Fibroblast of villous mesenchyme (primary cell): ENCODE measurements at places on chromosomes 2 and 18. TPM values are rescaled to one million over a fixed set of nuclear protein-coding genes. Genes with fewer than 3 reads are reported as not detected.

The WIPF1 gene
- total RNA-seq, result 13.0 and 15.1 TPM in 2 replicates

The KANSL3 gene
- 35.4 and 37.4 TPM in 2 replicates for total RNA-seq

The SERTAD2 gene
- total RNA-seq, result 6.8 and 7.8 TPM in 2 replicates

The FBXO36 gene
- total RNA-seq, result 3.5 and 3.9 TPM in 2 replicates

The GAL3ST2 gene
- under 0.01 and 0.43 TPM in 2 replicates for total RNA-seq

The IL36G gene
- not detected in 2 replicates for total RNA-seq

The PRSS56 gene
- not detected in 2 replicates for total RNA-seq

The DSG4 gene
- not detected in 2 replicates for total RNA-seq

The ZNF514 gene
- 10.8 and 12.6 TPM in 2 replicates for total RNA-seq

The DGUOK gene
- 73.8 and 81.2 TPM in 2 replicates for total RNA-seq

The MC5R gene
- total RNA-seq, result not detected in 2 replicates

The GAREM2 gene
- 0.97 and 2.2 TPM in 2 replicates for total RNA-seq

The DNAJC5G gene
- not detected in 2 replicates for total RNA-seq

The GKN2 gene
- total RNA-seq, result not detected in 2 replicates

DNA sequence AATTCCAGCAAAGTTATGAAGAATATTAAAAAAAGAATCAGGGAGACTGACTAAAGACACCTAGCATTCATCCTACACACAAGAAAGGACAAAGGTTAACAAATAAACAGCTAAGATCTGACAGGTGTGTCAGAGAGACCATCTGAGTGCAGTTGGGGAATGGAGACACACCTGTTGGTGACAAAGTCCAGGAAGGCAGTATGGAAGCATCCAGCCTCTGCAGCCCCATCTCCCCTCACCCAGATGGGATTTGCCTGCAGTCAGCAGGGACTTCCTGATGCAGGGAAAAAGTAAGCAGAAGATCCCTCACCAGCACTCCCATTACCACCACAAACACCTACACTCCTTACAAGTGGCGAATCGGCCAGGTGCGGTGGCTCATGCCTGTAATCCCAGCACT lies 37.9 kb downstream of the USP34 start:
- no peak for DNase-seq

GRCh38 chr18:12318334-12318697 lies 10.3 kb downstream of the TUBB6 start:
- no peak for DNase-seq

- no peak for DNase-seq
Measured at GRCh38 chr2:240215676-240216051, 75.2 kb upstream of the OTOS start.

GRCh38 chr2:81084101-81084500 lies 779.5 kb upstream of the LRRTM1 start:
- no peak for DNase-seq

GRCh38 chr2:84194949-84195644 lies 264.0 kb downstream of the SUCLG1 start:
- no peak for DNase-seq

GRCh38 chr2:110993557-110994231 lies 127.0 kb upstream of the BCL2L11 start:
- DNase-seq, result no peak

DNA sequence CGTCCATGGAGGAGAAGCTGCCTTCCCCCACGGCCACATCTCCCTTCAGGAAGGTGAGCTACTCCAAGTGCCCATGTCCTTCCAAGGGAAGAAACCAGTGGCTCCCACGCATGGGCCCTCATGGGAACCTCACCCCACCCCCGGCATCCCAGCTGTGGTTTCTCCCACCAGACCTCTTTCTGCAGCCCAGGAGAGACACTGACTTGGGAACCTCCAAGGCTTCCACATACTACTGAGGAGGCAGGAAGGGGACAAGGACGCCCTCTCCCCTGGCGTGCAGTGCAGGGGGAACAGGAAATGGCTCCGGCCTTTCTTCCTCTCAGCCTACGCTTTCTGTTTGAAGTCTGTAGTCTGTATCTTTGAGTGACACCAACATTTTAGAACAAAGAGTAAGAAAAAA lies 104.5 kb upstream of the EPC2 start:
- no peak for DNase-seq

DNA sequence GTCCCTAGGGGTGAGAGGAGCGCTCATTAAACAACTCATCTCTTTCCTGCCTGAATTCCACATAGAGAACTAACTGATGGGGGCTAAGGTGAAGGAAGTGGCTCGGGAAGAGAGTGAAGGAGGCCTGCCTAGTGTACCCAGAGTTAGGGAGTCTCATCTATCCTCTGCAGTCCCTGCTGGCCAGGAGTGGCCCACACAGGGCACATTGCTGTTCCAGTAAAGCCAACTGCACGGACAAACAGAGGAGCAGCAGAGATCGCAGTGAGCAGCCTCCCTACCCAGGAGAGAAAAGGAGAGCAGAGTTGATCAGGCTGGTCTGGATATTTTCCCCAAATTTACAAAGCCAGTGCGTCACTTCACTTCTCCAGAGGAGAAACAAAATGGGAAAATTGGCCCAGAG lies 16.9 kb upstream of the FN1 start:
- DNase-seq, result no peak

GRCh38 chr2:57885742-57886141 lies 160.9 kb upstream of the VRK2 start:
- DNase-seq, result no peak

DNA sequence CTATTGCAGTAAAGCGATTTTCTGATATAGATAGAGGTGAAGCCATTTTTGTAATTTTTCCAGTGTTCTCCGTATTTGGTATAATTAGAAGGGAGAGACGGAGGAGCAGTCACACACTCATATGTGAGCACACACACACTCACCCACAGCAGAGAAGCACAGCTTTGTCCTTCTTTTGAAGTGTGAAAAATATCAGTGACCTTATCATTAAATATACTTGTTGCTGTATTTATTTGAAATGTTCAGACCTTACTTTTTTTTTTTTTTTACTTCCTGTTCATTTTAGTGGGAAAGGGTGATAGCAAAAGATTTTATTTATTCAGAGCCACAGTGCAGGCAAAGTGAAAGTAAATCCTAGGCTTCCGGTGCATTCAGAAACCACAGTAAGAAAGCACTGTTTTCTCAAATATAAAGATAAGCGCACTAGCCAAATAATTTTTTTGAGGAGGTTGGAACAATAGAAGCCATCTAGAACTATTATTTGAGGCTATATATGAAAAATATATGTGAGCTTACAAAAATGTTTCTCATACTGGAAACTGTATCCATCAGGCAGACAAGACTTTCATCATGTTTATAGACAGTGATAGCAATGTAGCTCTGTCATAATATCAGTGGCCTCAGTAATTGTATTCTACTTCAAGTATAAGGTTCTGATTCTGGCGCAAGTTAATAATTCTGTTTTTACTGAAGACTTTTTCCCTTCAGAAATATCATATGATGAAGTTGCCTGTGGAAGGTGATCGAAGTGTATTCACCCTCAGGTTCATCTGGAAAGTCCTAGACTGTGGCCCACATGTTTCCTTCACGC lies 37.2 kb downstream of the TSHZ1 start:
- DNase-seq, result peak; percentile 82

- no peak for DNase-seq
Measured at GRCh38 chr2:235808366-235808765, 314.5 kb downstream of the AGAP1 start.

GRCh38 chr2:127255146-127255545 lies 35.0 kb upstream of the CYP27C1 start:
- no peak for DNase-seq

DNA sequence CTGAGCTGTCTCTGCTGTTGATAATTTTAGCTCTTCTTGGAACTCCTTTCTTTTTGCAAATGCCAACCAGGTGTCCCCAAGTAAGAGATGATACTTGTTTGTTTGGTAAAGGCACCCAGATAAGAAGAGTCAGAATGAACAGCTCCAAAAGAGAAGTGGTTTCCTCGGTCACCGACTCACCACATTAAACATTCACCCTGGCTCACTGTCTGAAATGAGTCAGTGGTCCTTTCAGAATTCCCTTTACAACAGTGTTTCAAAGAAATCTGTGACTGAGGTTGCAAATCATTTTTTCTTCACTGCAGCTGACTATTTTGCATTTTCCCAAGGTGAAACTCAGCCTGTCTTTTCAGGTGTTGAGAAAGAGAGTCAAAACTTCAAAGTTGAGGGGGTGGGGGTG lies 16.2 kb upstream of the CXCR4 start:
- no peak for DNase-seq

DNA sequence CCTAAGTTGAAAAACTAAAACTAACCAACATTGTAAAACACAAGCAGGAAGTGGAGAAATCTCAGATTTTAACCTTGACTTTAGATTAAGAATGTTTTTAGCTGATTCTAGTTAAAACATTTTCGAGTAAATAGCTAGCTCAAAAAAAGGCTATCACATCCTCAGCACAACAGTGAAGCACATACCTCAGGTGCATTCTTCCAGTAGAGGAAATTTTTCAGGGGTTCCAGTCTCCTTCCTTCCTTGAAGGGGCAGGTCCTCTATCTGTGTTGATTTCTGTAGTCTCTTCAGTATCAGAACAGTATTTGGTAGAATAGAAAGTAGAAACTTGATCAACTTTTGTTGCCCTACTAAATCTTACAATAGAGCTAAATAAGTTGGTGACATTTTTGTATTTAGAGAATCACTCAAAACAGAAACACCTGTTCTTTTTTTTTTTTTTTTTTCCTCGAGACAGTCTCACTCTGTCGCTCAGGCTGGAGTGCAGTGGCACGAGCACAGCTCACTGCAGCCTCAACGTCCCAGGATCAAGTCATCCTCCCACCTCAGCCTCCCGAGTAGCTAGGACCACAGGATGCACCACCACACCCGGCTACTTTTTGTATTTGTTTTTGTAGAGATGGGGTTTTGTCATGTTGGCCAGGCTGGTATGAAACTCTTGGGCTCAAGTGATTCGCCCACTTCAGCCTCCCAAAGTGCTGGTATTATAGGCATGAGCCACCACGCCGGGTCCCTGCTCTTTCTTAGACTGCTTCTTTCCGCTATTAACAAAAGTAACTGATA lies 6.9 kb upstream of the GPR155 start:
- DNase-seq, result no peak

DNA sequence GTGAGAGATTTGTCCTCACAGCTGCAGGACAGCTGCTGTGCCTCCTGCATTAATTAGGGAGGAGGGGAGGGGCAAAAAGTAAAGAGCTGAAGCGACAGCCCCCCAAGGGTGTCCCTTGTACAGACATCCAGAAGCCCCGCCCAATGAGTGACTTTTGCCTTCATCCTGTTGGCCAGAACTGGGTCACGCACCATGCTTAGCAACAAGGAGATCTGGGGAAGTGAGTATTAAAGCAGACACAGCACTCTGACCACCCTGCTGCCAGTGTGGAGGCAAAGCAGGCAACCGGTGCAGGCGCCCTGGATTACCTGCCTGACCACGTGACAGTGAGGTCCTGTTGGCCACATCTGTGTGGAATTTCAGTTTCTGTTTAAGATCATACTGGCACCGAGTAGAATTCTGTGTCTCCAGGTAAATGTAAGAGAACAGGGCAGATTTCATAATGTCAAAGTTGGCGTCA lies 21.5 kb upstream of the BIN1 start:
- DNase-seq, result no peak

DNA sequence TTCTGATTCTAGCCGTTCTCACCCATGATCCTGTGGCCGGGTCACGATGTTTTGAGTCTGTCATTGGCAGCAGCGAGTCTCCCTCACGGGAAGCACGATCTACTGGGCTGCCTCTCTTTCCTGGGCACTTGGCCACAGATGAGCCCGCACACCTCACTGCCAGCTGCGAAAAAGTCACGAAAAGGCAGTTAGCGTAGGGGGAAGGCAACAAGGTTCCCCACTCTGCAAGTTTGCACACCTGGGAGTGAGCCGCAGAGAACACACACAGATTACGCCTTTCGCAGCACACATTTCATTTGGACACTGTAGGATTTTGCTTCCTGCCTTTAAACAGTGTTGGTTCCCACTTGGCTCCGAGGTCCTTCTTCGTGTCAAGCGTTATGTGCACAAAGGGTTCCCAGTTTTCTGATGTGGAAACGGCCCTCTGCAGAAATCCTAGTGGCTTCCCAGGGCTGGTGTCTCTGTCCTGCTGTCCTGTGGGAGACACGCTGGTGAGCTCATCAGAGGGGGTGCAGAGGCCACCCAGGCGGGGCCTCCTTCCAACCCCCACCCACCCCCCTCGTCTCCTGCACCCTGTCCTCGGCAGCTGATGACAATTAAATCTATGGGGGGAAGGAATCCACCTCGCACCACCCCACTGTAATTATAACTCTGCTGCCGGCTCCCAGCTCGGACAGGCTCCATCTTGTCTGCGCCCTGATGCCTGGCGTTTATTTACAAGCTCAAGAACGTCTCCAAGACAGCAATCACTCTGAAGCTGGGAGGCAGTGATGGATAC lies 157.3 kb upstream of the SALL3 start:
- no peak for DNase-seq

GRCh38 chr2:128310761-128311160 lies 7.9 kb downstream of the HS6ST1 start:
- no peak for DNase-seq

DNA sequence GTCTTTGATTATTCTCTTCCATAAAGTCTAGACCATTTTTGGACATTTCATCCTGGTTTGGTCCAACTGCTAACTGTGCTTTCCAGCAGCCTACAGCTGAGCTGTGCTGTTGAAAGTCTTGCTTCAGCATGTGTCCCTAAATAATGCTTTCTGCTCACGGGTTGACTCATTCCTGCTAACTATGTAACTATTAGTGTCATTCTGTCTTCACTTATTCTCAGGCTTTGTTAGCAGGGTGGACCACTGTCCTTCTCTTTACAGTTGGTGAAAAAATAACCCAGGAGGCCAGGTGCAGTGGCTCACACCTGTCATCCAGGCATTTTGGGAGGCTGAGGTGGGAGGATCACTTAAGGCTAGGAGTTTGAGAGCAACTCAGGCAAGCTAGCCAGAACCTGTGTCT lies 8.9 kb downstream of the ADAM23 start:
- DNase-seq, result no peak

- DNase-seq, result no peak
Measured at GRCh38 chr2:96236882-96237281, 28.3 kb upstream of the STARD7 start.

- no peak for DNase-seq
Measured at GRCh38 chr2:53784436-53784835, 2.3 kb downstream of the ASB3 start.

GRCh38 chr2:60298006-60298696 lies 255.3 kb downstream of the BCL11A start:
- DNase-seq, result no peak

- no peak for DNase-seq
Measured at GRCh38 chr2:237721458-237721857, 77.1 kb upstream of the RBM44 start.

- DNase-seq, result peak; percentile 38
Measured at GRCh38 chr2:142165790-142166189, 35.0 kb upstream of the LRP1B start.
